ENCODE measurements at places on chromosomes 7 and 10.

- DNase-seq = no peak
Observed at GRCh38 chr10:3533296-3533695, 251.7 kb downstream of the KLF6 start.

DNA sequence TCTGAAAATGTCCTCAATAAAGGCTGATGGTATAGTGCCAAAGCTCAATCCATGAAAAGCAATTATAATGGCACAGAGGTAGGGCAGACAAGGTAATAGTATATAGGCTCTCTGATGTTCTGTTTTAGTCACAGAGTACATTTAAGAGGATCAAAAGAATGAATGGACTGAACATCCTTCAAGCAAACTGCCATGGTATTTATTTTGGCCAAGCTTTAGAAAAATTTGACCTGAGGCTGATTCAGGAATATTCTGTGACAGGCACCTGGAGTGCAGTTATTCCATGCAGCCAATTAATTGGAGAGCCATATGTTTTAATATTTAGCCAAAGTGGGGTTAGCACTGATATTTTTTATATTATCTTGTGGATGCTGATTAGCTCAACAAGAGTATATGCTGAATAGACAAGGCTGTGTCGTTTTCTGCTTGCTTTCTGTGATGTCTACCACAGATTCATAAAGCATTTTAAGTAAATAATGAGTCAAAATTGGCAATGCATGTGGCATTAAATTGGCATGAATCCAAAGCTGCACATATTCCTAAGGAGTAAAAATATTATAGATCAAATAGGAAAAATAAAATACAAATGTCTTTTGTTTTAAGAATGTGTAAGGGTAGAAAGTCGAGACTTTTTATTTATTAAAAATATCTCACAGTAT, 177.4 kb downstream of the PCLO start:
- no peak for DNase-seq

GRCh38 chr10:75972491-75973276, 541.3 kb downstream of the LRMDA start:
- peak; percentile 66 for DNase-seq

DNA sequence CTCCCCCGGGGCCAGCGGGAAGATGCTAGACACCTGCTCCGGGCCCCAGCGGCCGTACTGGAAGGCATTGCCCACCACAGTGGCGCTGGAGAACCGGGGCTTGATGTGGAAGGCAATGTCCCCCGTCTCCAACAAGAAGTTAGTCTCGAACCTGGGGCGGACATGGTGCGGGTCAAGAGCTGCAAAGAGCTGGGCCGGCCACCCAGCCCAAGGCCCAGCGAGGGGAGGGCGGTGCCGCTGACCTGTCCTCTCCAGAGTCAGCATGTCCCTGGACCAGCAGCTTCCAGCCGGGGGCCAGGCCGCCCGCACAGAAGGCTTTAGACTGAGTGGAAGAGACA, 551 bp downstream of the GRIFIN start:
- DNase-seq = no peak

GRCh38 chr7:50690541-50691011, 92.1 kb downstream of the GRB10 start:
- peak; percentile 19 for DNase-seq

GRCh38 chr7:48088559-48089045, 463 bp upstream of the UPP1 start:
- peak; percentile 94 for DNase-seq

DNA sequence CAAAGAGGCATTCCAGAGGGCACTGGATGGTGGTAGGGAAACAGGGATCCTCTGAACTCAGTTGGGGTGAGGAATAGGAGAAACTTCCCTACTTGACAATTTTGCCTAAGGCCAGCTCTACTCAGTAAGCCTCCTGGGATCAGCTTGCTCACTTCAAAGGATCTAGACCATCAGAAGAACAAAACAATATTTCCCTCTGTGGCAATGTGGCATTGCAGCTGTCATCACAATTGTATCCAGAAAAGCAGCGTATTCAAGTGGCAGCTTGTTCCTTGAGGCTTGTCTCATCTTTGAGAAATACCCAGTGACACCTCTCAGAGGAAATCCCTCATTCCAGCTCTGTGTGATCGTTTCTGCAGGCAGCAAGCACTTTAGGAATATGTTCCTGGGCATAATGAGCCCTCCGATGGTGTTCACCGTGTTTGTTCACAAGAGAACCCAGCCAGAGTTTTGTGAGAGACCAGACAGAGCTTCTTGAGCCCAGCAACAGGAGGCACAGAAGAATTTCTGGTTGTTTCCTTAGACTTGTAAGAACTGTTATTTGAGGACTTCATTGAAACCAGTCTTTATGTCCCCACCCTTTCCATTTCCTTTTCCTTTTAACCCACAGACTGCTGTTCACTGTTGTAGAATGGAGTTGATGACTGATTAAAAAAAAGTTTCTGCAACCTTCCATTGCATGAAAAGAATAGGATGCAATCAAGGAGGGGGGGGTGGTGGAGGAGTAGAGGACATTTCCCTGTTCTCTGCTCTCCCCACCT, 747.3 kb downstream of the LRMDA start:
- no peak for DNase-seq

DNA sequence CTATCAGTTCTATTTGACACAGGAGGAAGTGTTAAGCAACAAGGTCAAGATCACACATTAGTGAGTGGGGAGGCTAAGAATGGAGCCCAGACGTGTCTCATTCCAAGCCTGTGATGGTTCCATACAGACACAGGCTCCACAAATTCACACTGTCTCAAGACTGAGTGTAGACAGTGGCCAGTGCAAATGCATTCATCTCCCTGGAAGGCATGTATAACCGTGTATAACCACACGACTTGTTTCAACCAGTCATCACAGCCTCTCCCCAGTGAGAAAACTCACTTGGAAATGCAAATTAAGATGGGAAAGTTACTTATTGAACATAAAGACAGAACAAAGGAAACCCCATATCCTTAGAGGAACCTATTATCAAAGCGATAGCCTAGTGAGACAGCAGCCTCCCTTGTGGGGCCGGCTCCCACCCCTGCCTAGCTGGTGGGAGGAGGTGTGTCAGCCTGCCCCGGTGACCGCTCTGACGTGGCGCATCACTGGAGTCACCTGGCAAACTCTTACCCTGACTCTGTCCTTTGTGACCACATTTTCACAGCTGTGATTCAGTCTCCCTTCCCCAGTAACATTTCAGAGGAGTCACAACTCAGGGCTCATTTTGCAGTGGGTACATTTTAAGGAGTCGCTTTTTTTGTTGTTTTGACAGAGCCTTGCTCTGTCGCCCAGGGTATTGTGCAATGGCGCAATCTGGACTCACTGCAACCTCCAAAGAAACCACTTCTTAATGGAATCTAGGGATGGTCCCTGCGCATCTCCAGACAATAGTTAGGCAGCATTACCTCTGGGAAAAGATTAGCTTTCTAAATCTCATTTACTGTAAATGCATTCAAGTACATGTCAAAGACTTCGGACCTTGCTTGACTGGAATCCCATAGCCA, 126.6 kb upstream of the PARD3 start:
- peak; percentile 9 for DNase-seq

DNA sequence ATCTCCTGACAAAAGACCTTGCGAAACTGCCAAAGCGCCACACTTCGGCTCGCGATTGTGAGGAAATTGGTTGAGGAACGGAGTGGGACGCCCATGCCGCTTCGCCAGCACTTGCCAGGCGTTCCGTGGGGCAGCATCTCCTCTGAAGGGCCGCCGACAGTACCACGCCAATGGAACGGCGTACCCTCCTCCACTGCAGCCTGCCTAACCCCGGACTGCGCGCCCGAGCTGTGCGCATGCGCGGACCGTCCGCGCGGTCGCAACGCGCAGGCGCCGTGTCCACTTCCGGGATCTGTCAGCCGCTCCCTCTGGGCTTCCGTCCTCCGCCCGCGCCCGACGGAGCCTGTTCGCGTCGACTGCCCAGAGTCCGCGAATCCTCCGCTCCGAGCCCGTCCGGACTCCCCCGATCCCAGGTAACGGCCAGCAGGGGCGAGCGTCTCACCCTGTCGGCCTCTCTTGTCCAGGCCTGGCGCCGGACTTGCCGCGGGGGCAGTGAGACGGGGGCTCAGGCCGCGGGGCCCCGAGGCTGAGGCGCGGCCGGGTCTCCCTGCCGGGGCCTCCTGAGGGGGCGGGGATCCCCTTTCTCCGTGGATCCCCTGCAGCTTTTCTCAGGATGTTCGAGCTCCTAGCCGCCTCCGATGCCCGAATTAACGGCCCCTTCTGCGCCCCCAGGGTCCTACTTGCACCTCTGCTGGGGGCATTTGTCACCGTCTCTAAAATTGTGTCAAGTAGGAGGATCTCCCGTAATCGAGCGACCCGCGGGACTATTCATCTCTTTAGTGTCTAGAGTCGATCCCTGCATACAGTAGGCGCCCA, at the start of gene ARPC1A:
Gene ARPC1A (plus strand): TSS at position 307 of the 816 bp plus-strand sequence. CDS start 7,456 bp downstream, outside the sequence.
- peak; percentile 93 for DNase-seq

DNA sequence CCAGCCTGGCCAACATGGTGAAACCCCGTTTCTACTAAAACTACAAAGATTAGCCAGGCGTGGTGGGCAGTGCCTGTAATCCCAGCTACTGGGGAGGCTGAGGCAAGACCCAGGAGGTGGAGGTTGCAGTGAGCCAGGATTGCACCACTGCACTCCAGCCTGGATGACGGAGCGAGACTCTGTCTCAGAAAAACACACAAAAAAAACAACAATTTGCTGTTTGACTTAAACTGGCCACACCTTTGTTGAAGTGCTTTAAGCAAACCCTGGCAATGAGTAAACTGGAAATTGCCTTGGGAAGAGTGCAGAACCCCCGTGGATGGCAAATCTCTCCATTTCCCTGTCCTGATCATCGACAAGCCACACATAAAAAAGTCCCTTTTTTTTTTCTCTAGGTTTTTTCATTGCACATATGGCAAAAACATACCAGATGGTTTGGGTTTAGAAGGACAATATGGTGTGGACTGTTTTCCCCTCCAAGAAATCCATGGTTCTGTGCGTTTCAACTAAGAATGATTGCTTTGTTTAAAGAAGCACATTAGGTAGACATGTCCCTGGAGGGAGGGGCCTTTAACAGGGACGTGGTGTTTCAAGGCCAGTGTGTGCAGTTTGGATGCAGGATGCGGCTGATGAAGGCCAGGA, 76.9 kb downstream of the NRP1 start:
- no peak for DNase-seq

GRCh38 chr10:121324678-121325213, 273.5 kb downstream of the FGFR2 start:
- no peak for DNase-seq

- DNase-seq = no peak
Observed at GRCh38 chr10:42996588-42996987, 80.3 kb upstream of the RET start.

- DNase-seq = no peak
Observed at GRCh38 chr10:36393801-36394200, 731.6 kb upstream of the ANKRD30A start.
